Left lobe of liver (tissue), 2 donors: ENCODE measurements at places on chromosomes 11 and 22. TPM values are rescaled to one million over a fixed set of nuclear protein-coding genes. Genes with fewer than 3 reads are reported as not detected.

Gene MS4A4E
- 2.3 TPM for total RNA-seq

Gene POU2AF3
- total RNA-seq, result 0.58 TPM

Gene SLC25A17
- 13.6 TPM for total RNA-seq

Gene SCN4B
- 0.20 TPM for total RNA-seq

Gene RGL4
- not detected for total RNA-seq
